ENCODE measurements at places on chromosomes 5 and 9. TPM values are rescaled to one million over a fixed set of nuclear protein-coding genes. Genes with fewer than 3 reads are reported as not detected.

DNA sequence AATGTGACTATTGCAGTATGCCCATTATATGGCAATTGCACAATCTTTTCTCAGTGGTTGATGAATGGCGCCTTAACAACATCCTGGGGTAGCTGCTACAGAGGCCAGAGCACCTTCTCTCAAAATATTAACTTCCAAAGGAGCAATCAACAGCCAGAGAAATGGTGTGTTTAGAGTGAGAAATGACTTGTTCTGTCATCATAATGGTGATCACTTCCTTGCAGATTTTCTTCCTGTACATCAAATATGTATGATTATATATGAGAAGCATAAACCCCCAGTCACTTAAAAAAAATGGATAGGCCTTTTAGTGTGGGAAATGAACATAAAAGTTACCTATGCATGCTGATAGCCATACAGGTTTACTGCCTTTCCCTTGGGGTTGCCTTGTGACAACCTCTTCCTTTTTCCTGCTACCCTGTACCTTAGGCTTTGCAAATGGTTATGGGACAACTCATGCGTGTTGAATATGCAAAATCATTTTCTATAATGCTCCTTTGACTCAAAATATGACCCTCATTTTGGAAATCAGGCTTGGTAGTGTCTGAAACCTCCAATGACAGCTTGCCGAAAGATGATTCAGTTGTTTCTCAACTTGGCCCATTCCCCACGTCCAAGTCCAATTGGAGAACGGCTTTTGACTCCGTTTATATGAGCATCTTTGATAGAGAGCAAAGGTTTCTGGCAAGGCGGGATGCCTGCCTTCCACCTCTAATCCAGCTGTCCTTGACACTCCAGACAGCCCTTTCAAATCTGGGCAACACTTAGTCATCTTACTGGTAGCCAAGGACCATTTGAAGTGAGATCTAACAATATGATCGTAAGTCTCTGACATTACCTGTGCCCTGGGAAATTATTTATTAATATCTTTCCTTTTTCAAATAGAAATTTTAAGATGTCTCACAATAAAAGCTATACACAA is 69.3 kb downstream of the SLC1A1 start:
- DNase-seq, result no peak

- DNase-seq, result peak; percentile 62
Measured at GRCh38 chr5:143629871-143630659, 181.9 kb upstream of the HMHB1 start.

GRCh38 chr9:117777823-117778222 is 73.6 kb downstream of the TLR4 start:
- no peak for DNase-seq

DNA sequence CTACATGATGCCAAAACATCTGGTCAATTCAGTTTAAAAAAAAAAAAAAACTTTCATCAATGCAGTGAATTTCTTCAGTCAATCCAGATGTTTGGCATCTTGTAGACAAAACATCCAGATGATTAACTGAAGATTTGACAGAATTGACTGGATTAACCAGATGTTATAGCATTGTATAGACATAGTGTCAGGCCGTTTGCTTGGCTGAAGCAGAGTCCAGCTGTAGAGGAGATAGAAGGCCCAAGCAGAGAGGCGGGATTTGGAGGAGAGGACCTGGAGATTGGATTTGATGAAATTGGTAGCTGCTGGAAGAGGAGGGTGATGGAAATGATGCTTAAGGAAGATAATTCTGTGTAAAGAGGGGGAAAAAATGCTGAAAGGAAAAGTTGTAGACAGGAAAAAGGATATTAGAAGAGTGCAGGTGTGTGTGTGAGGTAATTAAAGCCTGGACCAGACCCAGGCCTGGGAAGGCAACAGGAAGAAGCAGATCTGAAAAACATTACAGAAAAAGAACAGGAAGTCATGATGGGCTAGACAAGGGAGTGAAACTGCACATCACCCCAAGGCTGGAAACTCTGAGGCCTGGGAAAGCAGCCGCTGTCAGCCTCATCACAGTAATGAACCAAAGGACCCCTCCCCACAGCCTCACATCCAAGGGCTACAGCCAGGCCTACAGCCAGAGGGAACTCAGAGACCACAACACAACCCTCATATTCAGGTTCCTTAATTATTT is 258.3 kb downstream of the CWC27 start:
- DNase-seq, result no peak

The CDHR2 gene
- not detected for total RNA-seq

DNA sequence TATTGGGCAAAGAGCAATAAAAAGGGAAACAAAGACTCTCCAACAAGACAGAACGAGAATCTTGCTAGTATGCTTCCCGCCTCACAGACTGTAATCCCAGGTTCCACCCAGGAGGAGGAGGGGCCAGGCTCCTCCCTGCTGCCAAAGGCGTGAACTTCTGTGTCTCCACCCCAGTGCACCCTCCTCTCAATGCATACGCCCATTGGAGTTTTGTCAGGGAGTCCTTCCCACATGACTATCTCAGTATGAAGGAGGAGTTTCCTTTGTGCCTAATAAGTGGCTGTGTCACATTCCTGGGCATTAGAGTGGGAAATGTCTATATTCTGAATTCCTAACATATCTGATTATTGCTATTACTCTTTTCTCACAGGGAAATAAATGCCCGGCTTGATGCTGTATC is 106.4 kb upstream of the DHFR start:
- peak; percentile 8 for DNase-seq

DNA sequence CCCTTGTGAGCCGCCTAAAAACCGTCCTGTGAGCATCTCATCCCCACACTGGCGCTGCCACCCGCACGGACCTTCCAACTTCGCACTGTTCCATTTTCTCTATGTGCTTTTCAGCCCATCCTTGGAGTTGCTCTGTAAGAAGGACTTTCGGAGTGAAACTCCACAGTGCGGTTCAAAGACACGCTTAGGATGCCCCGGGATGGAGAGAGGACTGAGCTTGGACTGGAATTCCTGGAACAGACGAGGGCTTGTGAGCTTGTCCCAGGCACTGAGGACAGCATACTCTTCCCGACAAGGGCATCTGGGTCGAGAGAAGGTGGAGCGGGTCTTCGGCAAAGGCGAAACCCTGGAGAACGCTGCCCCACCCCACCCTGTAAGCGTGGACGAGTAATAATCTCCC is 187.8 kb downstream of the MEF2C start:
- DNase-seq, result no peak

- DNase-seq, result peak; percentile 44
Measured at GRCh38 chr5:160118349-160119141, 705 bp downstream of the PWWP2A start.

DNA sequence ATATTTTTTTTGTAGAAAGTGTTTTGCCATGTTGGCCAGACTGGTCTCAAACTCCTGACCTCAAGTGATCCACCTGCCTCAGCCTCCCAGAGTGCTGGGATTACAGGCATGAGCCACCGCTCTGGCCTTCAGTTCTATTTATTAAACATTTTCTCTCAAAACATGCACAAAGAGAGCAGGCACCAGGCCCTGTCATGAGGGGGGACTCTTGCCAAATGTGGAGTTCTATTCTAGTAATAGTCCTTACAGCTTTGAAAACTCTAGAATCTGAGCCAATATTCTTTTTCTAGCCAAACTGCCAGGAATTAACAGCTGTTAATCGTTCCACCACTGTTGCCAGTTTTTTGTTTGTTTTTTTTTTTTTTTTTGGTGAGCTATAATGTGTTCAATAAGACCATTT is 124.6 kb downstream of the TARS1 start:
- no peak for DNase-seq

DNA sequence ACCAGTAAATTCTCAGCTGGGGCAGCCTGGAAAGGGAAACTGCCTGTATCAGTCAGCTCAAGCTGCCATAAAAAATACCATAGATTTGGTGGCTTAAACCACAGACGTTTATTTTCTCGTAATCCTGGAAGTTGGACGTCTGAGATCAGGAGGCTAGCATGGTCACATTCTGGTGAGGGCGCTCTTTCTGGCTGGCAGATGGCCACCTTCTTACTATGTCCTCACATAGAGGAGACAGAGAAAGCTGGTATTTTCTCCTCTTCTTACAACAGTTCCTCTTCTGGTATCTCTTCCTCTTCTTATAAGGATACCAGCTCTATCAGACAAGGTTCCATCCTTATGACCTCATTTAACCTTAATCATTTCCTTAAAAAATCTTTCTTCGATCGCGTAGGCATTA is 50.5 kb upstream of the RFX3 start:
- no peak for DNase-seq

The EPB41L4A gene
- total RNA-seq, result 0.53 TPM

- no peak for DNase-seq
Measured at GRCh38 chr9:93944011-93944410, 11.1 kb downstream of the BARX1 start.

DNA sequence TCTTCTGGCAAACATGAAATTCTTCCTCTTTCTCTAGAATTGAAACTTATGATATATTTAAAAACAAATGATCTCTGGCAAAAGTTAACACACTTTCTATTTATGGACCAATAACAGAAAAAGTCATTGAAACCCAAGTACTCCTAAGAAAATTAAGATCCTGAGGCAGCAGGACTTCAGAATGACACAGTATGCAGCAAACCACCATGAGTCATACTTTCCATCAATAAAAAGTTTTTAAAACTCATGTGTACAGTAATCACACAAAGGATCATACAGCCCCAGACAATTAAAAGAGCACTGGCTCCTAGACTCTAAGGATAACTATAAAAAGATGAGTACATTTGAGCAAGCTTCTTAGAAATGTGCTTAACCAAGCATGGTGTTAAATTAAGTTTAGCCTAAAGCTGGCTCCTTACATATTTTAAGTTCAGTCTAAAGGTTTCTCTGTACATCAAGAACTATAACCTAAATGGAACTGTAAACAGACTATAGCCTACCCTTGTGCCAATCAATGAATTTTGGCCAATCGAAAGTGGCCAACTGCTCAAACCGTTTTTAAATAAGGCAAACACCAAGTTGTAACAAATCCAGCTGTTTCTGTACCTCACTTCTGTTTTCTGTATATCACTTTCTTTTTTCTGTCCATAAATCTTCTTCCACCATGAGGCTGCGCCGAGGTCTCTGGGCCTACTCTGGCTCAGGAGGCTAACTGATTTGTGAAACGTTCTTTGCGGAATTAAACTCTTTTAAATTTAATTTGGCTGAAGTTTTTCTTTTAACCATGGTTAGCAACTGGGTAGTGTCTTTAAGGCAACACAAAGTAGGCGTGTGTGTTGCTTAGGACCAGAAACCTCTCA is 232.1 kb upstream of the PIK3R1 start:
- DNase-seq, result no peak

DNA sequence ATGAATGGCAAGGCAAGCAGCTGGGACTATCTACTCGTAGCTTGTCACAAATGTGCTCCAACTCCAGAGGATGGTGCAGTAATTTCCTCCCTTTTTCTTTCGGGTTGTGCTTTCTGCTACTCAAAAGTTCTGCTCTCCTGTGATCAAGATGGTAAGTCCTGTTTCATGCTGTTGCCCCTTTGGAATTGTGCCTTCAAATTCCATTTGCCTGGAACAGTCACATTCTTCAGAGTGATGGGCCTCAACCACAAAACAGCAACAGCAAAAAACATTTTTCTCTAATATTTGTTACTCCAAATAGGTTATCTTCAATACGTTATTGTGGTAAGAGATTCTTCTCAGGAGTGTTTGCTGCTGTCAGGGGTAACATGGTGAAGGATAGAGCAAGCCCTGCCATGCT is 209.3 kb downstream of the PALM2AKAP2 start:
- no peak for DNase-seq

DNA sequence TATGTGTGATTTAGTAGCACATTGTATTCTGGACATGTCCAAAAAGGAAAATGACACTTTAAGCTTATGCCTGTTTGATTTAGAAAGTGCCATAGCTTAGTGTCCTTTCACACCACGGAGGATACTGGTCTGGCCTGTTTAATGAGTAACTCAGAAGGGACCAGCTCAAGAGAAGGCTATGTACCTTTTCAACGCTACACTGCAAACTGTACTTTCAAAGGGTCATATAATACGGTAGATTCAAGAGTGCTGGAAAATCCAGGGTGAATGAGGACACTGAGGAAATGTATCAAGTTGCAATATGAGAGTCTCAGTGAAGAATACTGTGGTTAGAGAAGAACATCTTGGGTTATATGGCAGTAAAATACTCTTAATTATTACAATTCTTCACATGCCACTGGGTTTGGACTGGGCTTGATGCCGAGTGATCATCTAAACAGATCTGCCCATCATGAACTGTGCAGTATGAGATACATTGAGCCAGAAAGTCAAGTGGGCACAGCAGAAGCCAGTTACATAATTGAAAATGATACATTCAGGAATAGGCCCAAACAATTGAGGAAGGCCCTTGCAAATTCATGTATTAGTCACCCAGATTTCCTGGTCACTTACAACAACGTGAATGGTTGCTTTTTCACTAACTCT is 1211.5 kb upstream of the CDH9 start:
- peak; percentile 12 for DNase-seq

- no peak for DNase-seq
Measured at GRCh38 chr5:179300581-179301180, 44.6 kb downstream of the ADAMTS2 start.

GRCh38 chr5:150022158-150022531 is 21.6 kb downstream of the HMGXB3 start:
- DNase-seq, result peak; percentile 79

- DNase-seq, result no peak
Measured at GRCh38 chr5:124420952-124421351, 325.5 kb downstream of the ZNF608 start.
